ENCODE measurements at places on chromosomes 1 and 21.

DNA sequence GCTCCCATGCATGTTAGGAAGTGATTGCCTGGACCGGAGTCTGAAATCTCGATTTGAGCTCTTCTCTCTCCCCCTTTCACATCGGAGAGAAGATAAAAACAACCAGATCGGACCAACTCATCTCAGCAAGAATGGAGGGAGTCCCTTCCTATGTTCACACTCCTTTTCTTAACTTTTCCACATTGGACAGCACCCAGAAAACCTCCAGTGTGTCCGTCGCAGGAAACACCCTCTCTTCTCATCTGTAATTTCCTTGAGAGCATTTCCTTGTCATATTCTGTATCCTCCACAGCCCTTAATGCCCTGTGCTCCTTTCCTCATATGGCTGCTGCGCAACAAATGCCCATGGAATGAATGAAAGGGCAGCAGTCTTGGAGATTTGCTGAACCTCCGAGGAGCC, 1.5 kb upstream of the TDRD10 start:
- DNase-seq, result no peak

DNA sequence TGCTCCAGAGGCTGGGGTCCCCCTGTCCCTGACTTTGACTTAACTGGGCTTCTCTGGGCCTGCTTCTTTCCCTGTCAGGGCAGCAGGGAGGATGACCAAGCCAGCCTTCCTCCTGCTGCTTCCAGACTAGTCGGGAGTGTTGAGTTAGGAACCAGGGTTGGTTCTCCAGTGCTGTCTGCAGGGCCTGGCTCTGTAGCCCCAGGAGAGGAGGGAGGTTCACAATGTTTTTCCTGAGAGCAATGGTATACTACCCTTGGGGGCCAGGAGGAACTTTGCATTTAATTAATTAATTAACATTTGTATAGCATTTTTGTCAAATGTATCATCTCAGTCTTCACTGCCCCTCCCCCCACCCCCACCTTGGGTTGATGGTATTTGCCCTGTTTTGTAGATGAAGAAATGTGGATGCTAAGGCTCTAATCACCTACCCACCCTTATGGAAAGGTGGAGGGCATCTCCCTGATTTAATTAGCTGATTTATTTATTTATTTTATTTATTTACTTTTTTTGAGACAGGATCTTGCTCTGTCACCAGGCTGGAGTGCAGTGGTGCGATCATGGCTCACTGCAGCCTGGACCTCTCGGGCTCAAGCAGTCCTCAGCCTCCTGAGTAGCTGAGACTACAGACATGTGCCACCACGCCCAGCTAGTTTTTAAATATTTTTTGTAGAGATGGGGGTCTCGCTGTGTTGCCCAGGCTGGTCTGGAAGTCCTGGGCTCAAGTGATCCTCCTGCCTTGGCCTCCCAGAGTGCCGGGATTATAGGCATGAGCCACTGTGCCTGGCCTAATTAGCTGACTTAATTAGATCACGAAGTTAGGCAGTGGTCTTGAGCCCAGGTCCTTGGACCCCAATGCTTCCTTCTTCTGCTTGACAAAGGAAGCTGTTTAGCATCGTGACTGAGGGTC, 6.6 kb downstream of the H6PD start:
- no peak for DNase-seq

DNA sequence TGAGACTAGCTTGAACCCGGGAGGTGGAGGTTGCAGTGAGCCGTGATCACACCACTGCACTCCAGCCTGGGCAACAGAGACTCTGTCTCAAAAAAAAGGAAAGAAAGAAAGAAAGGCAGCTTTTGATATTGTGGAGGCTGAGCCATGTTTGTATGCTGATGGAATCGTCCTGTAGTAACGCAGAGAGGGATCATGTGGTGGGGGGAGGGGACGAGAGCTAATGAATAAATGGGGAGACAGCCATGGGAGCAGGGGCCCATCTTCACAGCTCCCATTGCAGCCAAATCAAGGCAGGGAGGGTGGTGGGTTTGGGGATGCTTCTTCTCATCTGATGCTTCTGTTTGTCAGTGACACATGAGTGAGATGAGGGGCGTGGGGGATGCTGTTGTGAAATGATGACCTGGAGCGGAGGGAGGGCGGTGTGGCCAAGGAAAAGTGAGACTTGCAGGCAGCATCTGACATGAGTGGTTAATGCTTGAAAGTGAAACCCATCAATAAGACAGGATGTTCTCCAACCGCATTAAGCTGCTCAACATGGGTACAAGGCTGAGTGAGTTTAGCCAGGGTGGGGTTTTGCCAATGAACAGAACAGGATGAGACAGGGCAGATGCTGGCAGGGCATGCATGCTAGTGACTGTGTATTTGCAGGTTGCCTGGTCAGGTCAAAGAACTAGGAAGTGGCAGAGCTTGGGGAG, 16.7 kb downstream of the SPATA21 start:
- DNase-seq, result no peak

DNA sequence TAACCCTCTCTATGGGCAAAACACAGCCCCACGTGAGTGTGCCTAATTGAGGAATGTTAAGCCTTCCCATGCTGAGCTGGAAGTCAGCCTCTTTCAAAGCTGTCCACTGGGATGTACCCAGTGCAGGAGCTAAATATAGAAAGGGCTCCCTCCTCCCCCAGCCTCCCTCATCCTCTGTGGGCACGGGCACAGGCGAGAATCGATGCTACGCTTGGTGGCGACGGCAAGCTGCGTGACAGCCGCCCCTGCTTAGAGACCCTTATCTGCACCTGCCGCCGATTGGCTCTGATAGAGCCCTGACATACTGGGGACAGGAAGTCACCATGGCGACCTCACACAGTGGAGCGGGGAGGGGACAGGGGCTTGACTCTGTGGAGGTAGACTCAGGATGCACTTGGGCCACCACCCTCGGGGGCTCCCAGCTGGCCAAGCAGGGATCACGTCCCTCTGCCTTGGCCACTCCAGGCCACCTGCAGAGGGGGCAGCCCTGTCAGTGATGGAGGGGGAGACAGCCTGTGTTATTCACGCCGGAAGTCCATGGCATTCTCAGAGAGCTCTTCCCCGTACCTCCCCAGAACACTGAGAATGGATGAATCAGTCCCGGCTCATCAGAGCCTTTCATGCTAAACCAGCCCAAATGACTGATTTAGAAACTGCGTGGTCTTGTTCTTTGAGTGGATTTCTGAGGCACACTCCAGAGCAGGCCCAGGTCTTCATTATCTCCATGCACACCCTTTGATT, 84.8 kb downstream of the KCND3 start:
- peak; percentile 97 for DNase-seq

GRCh38 chr1:75796376-75797272, at the start of gene MSH4:
Gene MSH4, plus strand, starts transcription at chr1:75796882. Its CDS starts 104 bp downstream, at chr1:75796986.
- DNase-seq, result no peak

- no peak for DNase-seq
Measured at GRCh38 chr1:234505769-234506102, 26.8 kb upstream of the TARBP1 start.

DNA sequence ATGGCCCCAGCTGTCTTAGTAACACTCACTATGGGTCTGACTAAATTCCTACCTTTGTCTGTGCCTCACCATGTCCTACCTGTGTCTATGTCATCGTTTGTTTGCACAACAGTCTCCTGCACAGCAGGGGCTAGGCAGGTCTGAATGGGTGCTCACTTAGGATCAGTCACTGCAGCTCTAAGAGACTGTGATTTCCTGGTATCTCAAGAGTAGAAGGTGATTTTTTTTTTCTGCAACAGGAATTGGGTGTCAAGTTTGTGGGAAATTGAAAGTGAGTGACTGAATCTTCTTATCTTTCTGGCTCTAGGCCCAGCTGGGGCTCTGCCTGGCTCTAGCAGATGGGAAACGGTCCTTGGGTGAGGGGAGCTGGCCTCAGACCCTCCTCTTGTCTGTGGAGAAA, 46.4 kb upstream of the TRABD2B start:
- peak; percentile 10 for DNase-seq

DNA sequence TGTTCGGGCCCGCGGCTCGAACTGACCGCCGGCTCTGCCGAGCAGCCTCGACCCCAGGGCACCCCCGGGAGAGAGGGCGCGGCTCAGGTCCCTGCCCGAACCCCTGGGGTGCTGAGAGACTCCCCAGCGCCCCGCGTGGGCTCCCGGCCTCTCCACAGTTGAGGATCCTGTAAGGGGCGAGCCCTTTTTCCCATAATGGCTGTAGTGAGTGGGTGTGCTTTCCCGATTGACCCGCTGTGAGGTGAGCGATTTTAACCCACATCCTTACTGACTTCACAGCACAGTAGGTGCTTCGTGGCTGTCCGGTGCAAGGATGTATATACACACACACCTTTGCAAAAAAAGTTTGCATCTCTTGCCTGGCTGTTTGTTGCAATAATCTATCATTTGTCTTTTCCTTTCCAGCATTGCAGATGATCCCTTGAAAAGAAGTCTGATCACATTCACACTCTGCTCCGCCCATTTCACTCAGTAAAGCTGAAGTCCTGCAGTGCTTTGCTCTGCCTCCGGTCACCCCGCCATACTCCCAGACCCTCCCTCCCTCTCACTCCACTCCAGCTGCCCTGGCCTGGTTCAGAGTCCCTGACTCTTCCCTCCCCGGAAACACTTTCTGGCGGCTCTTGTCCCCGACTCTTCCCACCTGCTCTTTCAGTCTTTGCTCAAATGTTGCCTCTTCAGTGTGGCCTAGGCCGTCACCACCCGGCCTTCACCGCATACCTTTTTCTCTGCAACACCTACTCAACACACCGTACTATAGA, 955 bp upstream of the UBE2G2 start:
- no peak for DNase-seq

GRCh38 chr1:210600421-210601159, 271.9 kb downstream of the HHAT start:
- no peak for DNase-seq

- DNase-seq, result no peak
Measured at GRCh38 chr1:175390081-175390481, 197.5 kb upstream of the KIAA0040 start.

- no peak for DNase-seq
Measured at GRCh38 chr21:29953072-29953471, 13.3 kb upstream of the GRIK1 start.

DNA sequence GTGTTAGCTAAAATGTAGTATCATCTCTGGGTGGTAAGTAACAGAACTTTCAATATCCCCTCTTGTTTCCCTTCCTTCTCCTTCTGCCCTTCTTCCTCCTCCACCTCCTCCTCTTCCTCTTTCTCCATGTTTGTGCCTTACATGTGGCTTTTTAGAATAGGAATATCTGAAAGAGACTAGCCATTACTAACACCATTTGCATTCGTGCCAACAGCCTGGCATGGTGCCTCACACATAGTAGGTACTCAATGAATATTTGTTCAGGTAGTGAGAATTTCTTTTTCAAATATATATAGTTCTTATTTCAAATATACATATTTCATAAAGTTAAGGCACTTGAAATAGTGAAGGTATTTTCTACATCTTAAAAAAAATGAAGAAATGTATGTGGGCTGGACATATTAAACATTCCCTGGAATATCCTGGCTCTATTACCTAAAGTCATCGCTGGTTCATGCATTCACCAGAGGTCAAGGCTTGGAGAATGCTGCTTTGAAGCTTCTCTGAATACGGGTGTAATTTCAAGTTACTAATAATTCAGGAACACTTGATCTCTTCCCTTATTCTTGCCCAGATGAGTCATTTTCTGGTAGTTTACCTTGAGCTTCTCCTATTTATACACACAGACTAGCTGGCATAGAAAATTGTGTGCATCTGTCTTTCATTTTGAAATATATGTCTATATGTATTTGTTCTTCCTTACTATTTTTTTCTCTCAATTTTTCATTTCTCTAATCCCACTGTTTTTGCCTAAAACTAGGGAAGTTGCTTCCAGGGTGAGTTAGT, 319.4 kb downstream of the TGFB2 start:
- no peak for DNase-seq

DNA sequence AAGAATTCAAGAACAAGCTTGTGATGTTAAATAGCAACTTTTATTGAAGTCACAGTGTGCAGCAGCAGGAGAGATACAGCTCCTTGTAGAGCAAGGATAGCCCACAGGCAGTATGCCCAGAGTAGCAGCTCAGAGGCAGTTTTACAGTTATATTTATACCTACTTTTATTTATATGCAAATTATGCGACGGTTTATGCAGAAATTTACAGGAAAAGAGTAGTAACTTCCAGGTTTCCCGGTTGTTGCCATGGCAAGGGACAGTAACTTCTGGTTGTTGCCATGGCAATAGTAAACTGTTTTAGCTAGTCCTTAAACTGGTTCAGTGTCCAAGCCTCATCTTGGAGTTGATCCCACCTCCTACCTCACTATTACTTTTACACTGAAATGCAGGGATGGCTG, 344.6 kb upstream of the LYPLAL1 start:
- DNase-seq, result no peak

- peak; percentile 62 for DNase-seq
Measured at GRCh38 chr1:165434281-165434680, 10.6 kb downstream of the RXRG start.

GRCh38 chr1:64748222-64748621, 3.3 kb downstream of the RAVER2 start:
- DNase-seq, result no peak

- no peak for DNase-seq
Measured at GRCh38 chr21:26843933-26844257, 1.3 kb downstream of the ADAMTS1 start.

DNA sequence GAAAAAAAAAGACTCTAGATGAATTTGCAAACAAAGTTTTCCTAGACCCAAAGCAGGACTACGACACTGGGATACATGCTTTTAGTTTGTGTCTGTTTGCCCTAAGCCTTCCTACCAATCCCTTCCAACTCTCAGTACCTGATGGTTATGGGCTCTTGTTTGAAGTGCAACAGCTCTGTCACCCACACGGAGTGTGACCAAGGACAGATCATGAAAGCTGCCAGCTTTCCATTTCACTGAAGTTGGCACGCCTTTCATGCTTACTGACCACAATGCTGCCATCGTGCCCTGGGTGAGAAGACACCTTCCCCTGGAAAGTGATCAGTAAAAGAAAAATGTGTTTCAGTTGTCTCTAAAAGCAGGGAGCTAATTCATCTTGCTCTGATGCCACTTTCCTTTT, 312.5 kb upstream of the PTBP2 start:
- DNase-seq, result no peak

DNA sequence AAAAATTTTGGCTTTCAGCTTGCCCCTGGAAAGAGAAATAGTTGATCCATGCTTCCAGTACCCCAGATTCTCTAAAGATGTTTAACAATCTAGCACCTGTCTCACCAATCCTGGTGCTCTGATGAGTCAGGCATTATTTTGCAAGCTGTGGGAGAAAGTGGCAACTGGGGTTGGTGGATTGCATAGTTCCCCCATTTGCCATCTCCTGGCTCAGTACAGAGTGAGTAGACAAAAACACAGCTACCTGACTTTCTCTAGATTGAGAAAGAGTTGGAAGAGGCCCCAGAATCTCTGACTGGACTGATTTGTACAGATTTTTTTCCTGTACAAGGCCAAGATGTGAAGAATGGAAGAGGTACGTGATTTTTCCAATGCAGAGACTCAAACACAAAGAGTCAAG, 75.1 kb upstream of the NEGR1 start:
- DNase-seq, result no peak

- DNase-seq, result peak; percentile 18
Measured at GRCh38 chr1:16012590-16013219, 5.1 kb downstream of the HSPB7 start.

DNA sequence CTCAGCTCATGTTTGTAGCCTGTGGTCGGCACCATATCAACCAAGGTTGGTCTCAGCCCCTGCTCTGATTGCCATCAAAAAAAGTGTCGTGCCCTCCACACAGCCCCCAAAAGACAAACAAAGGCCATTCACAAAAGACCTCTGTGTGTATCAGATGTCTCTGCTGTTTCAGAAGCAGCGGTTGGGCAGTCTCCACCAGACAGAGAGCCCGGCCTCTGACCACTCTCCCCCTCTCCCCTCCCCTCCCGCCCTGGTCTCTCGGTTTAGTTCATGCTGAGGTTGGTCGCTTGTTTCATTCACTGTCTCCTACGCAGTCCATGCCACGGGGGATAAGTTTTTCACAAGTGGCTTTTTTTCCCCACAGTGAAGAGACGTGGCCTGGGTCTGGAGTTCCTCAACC, 27.1 kb downstream of the ACTA1 start:
- no peak for DNase-seq

- no peak for DNase-seq
Measured at GRCh38 chr1:180194546-180195207, 35.4 kb upstream of the LHX4 start.
